ENCODE measurements at places on chromosomes 13 and 19. TPM values are rescaled to one million over a fixed set of nuclear protein-coding genes. Genes with fewer than 3 reads are reported as not detected.

The MISP gene
- 1.3 TPM for polyA plus RNA-seq

The CERS1 gene
- polyA plus RNA-seq: 1.7 TPM

The SIGLEC12 gene
- polyA plus RNA-seq: not detected

The RFPL4AL1 gene
- not detected for polyA plus RNA-seq

The PSPN gene
- 1.0 TPM for polyA plus RNA-seq

The MATK gene
- 1.8 TPM for polyA plus RNA-seq

The NLRP11 gene
- polyA plus RNA-seq: 0.04 TPM

The LILRA1 gene
- polyA plus RNA-seq: 0.19 TPM

The ICAM1 gene
- polyA plus RNA-seq: 13.5 TPM

The SHKBP1 gene
- 73.3 TPM for polyA plus RNA-seq

The KLK2 gene
- 0.27 TPM for polyA plus RNA-seq

The PRR19 gene
- 0.34 TPM for polyA plus RNA-seq

The ACER1 gene
- not detected for polyA plus RNA-seq

The ZNF491 gene
- polyA plus RNA-seq: 1.2 TPM

The RGL3 gene
- 152 TPM for polyA plus RNA-seq

The ANGPTL8 gene
- polyA plus RNA-seq: 2.2 TPM

The LHB gene
- polyA plus RNA-seq: 30.1 TPM

The SLC5A5 gene
- not detected for polyA plus RNA-seq

The TNFRSF19 gene
- 2.7 TPM for polyA plus RNA-seq

The DPY19L3 gene
- polyA plus RNA-seq: 10.2 TPM

The TSSK6 gene
- polyA plus RNA-seq: 1.5 TPM

The GGACT gene
- 1.7 TPM for polyA plus RNA-seq

The ZNF845 gene
- 1.7 TPM for polyA plus RNA-seq

The GJB2 gene
- 0.59 TPM for polyA plus RNA-seq

The CGB5 gene
- not detected for polyA plus RNA-seq

The ZNF665 gene
- polyA plus RNA-seq: 1.4 TPM

Measured in pancreas (tissue), 10 donors.